ENCODE measurements at places on chromosomes 5 and 9.

GRCh38 chr5:141863569-141864178, 14.5 kb downstream of the PCDH1 start:
- no peak for DNase-seq

GRCh38 chr5:65440456-65440855, 41.3 kb downstream of the ADAMTS6 start:
- no peak for DNase-seq

GRCh38 chr5:53009816-53010215, 20.7 kb downstream of the ITGA2 start:
- no peak for DNase-seq

- peak; percentile 70 for DNase-seq
Measured at GRCh38 chr9:114738581-114739316, 56.8 kb upstream of the TEX48 start.

GRCh38 chr9:124146031-124146561, 111.7 kb upstream of the NEK6 start:
- no peak for DNase-seq

DNA sequence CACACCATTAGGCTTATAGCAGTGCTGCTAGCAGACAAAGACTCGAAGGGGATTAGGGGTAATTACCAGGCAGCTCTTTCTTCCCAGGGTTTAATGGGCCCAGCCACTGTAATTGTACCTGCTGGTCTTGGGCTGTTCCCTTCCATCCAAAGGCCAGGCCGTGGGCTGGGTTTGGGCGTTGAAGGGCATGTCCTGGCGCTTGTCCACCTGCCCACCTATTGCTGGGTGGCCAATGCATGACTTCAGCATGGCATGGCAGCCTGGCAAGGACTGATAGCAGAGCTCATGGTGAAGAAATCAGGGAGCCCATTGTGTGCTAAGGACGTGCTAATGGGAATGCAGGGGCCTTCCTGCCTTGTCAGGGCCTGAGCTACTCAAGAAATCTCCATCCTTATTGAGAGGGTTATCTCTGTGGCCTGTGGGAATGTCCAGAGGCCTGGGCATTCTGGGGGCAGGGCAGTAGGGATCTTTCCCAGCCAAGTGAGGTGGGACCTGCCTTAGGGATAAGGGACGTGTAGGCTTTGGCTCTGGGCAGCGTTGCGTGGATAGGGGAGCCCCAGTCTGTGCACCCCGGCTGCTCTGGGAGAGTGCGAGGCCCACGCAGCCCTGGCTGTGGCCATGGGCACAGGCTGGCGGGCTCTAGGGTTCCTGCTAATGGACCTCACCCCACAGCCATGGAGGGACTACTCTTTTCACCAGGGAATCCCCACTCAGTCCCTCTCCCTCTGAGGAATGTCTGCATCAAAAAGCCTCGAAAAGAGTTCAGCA, 116.1 kb upstream of the PITX1 start:
- DNase-seq: no peak

- no peak for DNase-seq
Measured at GRCh38 chr5:16437977-16438376, 27.6 kb downstream of the ZNF622 start.

- DNase-seq: no peak
Measured at GRCh38 chr5:15992918-15993317, 186.7 kb downstream of the MARCHF11 start.

DNA sequence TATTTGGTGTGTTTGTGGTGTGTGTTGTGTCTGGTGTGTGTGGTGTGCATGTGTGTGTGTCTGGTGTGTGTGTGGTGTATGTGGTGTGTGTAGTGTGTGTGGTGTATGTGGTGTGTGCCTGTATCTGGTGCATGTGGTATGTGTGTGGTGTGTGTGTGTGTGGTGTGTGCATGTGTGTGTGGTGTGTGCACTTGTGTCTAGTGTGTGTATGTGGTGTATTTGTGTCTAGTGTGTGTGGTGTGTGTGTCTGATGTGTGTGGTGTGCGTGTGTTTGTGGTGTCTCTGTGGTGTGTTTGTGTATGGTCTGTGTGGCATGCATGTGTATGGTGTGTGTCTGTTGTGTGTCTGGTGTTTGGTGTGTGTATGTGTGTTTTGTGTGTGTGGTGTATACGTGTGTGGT, 71.1 kb downstream of the CACNA1B start:
- no peak for DNase-seq

DNA sequence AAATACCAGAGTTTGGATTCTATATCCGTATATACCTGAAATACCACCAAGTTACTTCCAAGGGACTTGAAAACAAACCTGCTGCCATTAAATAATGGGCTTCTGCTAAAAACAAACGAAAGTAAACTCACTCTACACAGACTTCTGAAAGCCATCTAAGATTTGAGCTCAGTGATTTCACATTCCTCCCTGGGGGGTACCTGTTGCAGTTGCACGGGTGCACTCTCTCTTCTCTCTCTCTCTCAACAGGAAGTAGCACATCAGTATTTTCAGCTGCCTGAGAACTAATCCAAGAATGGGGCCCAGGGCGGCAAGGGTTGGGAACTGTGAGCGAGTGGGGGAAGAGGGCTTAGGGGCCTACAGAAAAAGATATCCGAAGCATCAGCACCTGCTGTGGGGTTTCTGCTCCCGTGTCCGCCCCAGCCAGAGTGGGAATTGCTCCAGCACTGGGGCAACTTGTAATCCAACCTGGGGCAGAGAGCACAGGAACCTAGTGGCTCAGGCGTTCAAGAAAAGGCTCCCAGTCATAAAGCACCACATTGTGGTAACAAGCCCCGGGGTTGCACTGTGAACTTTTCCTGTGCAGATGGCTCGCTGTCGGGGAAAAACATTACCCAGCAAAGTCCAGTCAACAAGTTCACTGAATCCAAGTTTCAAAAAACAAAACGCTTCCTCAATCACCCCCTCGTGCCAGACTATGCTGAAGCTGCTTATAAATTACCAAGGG, 99.8 kb downstream of the EFNA5 start:
- DNase-seq: no peak

Measured in AG09309 (cell line).